Skin of body (tissue), 3 donors: ENCODE measurements at places on chromosomes 16 and 17. TPM values are rescaled to one million over a fixed set of nuclear protein-coding genes. Genes with fewer than 3 reads are reported as not detected.

DNA sequence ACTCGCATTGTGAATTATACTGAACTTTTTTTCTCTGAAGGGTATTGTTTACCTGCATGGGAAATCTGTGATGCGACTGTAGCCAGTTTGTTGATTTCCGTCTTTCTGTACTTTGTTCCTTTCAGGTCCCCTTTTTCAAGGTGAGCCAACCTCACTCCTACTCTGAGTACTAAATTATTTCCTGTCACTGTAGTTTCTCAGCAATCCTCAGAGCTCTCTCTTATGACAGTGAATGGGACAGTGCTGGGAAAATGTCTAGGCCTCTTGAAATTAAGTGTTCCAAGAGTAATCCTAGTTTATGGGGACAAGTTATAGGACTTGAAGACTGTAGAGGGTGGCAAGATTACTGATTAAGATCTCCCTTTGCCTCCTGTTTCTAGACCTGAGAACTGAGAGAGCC is 167.6 kb downstream of the CNTNAP4 start:
- no peak for DNase-seq

- DNase-seq, result no peak
Measured at GRCh38 chr16:51938861-51939260, 608.1 kb downstream of the TOX3 start.

- DNase-seq, result no peak
Measured at GRCh38 chr16:47139561-47140185, 4.1 kb downstream of the NETO2 start.

EXOSC6 gene
- 23.7 TPM for total RNA-seq

SLC52A1 gene
- total RNA-seq, result 0.59 TPM

GRCh38 chr17:58331815-58332777 is 3.5 kb upstream of the TSPOAP1 start:
- no peak for DNase-seq

DNA sequence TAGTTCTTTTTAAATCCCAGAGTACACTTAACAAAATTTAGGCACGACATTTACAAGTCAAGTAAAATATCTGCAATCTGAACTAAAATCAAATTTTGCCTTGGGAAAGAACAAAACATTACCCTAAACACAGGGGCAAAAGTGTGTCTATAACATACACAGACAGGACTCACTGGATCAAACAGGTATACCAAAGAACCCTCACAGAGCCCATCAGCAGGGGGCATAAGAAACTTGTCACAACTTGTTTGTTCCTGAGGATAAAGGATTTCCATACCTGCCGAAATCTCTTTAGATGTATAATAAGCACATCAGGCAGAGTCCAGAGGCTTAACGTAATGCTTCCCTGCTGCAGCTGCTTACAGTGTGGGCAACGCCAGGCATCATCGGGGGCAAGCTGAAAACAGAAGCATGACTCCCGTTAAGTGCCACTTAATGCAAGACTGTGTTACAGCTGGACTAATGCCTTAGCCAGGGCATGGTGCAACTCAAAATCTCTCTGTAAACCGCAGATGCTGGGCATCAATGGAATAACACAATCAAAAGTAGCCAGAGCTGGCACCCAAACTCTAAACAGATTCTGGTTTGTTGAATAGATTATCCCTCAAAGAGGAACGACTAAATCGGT is 67.0 kb downstream of the USP31 start:
- DNase-seq, result no peak

DPEP2 gene
- 1.8 TPM for total RNA-seq

DNA sequence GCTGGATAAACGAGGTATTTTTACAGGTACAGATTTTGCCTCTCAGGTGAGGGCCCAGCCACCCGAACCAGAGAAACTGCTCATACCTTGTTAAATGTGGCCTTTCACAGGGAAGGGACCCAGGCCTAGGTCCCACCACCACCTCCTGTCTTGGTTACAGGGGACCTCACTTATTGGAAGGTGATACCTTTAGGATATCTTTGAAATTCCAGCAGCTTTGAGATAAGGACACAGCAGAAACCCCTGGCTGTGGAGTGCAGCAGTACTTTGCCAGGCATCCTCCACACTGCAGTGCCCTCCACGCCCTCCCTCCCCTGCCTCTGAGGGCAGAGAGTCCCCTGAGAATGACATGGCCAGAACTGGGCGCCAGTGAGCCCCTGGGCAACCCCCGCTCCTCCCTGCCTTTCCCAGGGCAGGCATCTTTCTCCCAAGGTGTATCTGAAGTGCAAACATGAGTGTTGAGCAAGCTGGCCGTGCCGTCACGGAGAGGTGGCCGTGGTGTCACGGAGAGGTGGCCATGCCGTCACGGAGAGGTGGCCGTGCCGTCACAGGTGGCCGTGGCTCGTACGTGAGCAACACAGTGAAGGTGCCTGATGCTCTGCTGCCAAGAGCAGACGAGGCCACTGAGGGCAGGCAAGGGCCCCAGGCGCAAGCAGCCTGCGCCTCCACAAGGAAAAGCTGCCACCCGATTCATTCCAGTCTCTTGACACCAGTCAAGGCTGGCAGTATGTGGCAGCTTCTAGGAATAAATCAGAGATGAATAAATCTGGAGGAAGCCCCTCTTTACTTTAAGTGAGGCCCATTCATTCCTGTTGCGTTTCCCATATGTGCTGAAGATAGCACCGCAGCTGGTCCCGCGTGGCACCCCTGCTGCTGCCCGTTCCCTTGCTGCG is 134.5 kb upstream of the CHMP6 start:
- DNase-seq, result no peak

- no peak for DNase-seq
Measured at GRCh38 chr16:57643910-57644309, 15.5 kb downstream of the ADGRG1 start.
